ENCODE measurements at places on chromosomes 1 and 21.

DNA sequence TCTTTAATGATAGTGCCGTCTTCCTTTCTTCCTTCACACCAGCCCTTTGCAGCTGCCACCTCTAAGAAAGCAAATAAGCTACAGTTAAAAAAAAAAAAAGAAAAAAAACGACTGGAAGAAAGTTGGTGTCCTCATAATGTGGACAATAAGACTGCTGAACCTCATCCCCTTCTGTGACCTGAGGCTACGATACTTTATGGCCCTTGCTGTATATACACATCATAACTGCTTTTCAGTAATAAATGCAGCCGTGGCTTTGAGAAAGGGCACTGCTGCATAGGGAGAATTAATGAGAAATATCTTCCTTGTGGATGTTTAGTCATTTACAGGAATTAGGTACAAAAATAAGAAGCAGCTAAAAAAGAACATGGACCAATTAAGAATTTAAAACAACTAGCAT is 333.8 kb upstream of the ADGRL2 start:
- no peak for DNase-seq

GRCh38 chr1:20322825-20323612 is 32.3 kb downstream of the VWA5B1 start:
- DNase-seq = peak; percentile 43

DNA sequence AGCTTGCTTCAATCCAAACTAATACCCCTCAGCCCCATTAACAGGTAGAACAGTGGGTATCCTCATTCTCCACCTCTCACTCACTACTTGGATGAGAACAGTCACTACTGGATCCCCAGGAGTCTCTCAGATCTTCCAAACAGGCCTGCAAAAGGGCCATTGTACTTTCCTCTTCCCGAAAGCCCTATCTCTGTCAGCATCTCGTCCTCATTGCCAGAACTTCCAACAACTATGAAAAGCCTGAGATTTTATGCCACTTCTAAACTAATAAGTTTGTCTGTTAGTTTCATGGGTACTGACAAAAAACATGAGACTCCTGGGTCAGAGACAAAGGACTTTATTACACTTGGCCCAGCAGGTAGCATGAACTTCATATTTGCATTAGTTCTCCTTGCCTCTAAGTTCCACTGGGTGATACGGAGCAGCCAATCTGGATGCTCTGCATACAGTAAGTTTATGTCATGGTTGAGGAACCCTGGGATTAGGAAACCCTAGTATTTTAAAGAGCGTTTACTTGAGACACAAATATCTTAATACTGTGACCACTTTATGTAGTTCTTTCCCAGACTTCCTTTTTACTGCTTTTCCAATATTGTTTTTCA is 38.1 kb downstream of the VANGL2 start:
- no peak for DNase-seq

GRCh38 chr1:113490384-113490783 is 100.1 kb downstream of the MAGI3 start:
- DNase-seq = no peak

- no peak for DNase-seq
These were observed 114.5 kb upstream of the PLPPR5 start for GRCh38 chr1:99119188-99119587.

DNA sequence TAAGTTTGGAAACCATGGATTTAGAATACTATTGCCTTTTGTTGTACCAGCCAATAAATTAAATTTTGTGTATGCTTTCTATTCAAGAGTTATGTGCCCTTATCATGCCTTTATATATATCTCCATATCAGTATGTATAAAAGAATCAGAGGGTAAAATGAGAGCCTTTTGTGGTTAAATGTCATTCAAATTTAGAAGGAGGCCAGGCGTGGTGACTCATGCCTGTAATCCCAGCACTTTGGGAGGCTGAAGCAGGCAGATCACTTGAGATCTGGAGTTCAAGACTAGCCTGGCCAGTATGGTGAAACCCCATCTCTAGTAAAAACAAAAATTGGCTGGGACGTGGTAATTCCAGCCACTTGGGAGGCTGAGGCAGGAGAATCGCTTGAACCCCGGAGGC is 88.9 kb downstream of the XPR1 start:
- no peak for DNase-seq

GRCh38 chr1:181448461-181448860 is 34.9 kb upstream of the CACNA1E start:
- no peak for DNase-seq

- DNase-seq = no peak
These were observed 363.5 kb downstream of the KCNH1 start for GRCh38 chr1:210770396-210770984.

DNA sequence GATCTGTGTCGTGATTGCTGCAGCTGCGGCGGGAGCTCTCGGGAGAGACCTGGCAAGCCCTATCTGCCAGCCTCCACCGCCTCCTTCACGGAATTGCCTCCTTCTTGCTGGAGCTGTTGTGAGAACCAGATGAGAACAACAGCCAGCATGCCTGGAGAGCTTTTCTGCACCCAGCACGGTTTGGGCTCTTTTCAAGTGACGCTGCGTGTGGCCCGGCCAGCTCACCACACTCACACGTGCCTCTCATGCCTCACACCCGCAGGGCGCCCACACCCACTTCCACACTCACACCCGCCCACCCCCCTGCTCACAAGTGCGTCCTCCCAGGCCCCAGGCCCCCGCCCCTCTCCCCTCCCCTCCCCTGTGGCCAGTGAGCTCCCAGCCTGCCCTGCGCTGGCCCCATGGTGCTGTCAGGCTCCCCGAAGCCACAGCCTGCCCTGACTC is 135.7 kb upstream of the RUNX3 start:
- DNase-seq = peak; percentile 59

DNA sequence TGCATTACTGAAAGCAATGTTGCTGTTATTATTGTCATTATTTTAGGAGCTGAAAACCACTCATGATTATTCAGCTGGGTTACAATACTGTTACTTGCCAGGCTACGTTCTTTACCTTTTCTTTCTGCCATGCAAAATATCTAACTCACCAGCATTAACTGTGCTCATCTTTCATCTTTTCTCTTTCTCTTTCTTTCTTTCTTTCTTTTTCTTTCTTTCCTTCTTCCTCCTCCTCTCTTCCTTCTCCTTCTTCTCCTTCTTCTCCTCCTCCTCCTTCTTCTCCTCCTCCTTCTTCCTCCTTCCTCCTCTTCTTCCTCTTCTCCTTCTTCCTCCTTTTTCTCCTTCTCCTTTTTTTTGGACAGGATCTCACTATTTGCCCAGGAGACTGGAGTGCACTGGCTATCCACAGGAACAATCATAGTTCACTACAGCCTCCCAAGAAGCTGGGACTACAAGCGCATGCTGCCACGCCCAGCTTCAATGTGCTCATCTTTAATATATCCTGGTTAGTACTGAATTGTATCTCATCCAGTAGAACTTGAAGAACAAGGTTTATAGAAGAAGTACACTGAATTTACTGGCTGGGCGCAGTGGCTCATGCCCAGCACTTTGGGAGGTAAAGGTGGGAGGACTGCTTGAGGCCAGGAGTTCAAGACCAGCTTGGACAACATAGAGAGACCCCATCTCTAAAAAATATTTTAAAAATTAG is 6.9 kb upstream of the ZMYM4 start:
- DNase-seq = no peak

DNA sequence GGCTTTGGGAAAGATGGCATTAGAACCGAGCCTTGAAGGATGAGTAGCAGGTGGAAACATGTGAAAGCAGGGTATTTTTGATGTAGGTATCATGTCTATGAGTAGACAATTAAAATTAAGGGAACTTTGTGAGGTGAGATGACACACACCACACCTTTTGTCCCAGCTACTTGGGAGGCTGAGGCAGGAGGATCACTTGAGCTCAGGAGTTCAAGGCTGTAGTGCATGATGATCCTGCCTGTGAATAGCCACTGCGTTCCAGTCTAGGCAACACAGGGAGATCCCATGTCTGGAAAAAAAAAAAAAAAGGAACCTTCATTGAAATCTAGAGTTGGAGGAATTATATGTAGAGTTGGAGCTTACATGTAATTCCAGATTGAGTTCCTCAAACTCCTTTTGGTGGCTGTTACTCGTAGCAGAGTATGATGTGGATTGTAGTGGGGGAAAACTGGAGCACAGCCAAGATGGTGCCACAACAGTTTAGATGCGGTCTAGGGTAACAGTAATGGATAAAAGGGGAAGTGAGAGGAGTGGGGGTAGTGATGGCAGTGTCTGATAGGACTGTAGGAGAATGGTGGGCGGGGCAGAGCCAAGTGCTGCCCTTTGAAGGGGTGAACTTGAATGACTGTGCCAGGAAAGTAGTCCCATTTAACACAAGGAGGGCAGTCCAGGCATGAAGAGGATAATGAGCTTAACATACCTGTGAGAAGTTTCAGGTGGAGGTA is 17.4 kb downstream of the AK4 start:
- no peak for DNase-seq

DNA sequence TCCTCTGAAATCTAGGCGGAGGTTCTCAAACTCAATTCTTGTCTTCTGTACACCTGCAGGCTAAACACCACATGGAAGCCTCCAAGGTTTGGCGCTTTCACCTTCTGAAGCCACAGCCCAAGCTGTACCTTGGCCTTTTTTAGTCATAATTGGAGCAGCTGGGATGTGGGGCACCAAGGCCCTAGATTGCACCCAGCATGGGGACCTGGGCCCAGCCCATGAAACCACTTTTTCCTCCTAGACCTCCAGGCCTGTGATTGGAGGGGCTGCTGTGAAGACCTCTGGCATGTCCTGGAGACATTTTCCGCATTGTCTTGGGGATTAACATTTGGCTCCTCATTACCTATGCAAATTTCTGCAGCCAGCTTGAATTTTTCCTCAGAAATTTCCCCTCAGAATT is 181.0 kb downstream of the TYW3 start:
- DNase-seq = no peak

- DNase-seq = no peak
These were observed 76.9 kb downstream of the RGS18 start for GRCh38 chr1:192235127-192235526.

DNA sequence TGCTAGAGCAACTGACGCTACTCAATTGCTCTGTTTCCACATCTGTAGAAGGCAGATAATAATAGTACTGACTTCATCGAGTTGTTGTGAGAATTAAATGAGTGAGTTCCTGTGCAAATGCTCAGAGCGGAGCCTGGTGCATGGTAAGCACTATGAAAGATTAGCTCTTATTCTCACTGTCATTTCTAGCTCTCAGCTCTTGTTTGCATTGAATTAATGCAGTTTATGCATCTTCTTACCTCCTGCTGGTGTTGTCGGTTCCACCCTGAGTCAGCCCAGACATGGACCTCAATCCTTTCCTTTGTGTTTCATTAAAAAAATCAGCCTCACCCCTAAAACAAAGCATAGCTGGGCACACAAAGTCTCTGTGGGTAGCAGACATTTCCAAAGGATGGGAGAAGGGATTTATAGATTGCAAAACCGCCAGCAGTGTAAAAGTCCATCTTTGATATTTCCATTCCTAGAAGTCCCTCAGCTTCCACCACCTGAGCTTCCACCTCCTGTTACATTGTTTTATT is 254.4 kb upstream of the CSF3R start:
- no peak for DNase-seq

DNA sequence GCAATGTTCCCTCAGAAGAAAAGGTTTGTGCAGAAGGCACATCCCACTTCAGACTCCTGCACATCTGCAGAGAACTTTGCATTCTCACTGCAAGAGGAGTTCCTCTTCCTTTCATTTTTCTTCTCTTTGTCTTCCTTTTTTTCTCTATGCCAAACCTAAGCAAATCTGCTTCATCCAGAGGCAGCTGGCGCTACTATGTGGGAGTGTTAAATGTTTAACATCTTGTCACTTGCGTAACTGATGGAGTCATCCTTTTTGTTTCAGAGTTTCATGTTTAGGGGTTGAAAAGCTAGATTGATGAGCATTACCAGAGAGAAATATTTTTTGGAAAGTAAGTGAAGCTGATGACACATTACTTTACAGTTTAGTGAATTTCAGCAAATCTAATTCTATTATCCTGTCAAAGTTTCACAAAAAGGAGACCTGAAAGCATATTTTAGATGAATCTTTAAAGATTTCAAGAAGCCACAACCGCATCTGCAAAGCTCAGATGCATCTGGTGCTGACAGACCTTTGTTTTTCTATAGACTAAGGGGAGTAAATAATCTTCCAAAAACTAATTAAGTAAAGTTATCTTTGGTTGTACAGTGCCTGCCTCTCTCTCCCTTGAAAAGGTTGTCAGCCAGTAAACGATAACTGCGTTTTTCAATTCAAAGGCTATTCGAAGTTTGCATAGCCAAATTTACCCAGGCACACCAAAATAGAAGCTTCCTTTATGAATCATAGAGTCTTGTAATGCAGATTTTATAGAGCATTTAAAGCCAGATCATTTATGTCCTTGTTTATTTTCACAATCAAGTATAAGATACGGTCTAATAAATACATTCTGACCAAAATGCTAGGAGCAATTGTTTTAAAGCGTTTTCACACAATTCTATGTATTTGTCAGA is 1.2 kb upstream of the LRRC53 start:
- no peak for DNase-seq

DNA sequence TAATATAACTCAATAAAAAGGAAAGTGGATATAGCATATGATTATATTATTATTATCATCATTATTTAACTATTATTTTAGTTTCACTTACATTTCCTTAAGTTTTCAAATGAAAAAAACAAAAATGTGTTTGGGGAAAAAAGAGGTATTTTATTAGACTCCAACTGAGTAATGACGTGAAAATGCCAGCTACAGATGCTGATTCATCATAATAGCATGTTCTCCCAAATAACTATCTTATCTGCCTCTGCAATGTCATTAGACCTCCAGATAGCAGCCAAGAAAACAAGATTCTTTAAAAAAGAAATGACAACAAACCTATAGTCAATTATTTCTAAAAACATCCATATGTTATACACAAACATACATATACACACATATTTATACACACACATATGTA is 1071.9 kb upstream of the TMPRSS15 start:
- DNase-seq = no peak

DNA sequence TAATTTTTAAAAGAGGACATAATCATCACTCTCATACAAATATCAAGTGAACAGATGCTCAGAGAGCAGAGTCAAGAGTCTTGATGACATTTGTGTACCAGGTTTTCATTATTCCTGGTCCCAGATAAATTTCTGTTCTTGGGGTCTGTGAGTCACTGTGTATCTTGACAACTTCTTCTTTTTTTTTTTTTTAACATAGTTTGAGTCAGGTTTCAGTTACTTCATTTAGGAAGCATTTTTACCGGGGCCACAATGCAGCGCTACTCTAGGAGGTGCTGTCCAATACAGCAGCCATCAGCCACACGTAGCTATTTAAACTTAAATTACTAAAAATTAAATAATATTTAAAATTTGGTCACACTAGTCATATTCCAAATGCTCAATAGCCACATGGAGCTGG is 188.1 kb upstream of the SAMSN1 start:
- no peak for DNase-seq

Measured in CD4-positive, alpha-beta T cell treated with Interleukin-15 for 4 hours (primary cell).